ENCODE measurements at places on chromosomes 4 and X.

DNA sequence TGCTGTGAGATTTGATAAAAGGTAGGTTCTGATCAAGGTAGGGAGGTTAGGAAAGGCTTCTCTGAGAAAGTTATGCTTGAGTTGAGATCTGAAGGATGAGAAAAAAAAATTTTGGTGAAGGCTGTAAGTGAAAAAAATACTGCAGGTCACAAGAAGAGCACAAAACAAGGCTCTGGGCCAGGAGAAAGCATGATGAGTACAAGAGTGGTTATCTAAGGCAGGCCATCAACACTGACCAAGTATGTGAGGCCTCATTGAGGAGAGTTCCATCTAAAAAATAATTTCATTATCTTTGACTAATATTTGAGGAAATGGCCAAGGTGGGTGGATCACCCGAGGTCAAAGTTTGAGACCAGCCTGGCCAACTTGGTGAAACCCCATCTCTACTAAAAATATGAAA, 71.6 kb upstream of the SLC4A4 start:
- DNase-seq: no peak

DNA sequence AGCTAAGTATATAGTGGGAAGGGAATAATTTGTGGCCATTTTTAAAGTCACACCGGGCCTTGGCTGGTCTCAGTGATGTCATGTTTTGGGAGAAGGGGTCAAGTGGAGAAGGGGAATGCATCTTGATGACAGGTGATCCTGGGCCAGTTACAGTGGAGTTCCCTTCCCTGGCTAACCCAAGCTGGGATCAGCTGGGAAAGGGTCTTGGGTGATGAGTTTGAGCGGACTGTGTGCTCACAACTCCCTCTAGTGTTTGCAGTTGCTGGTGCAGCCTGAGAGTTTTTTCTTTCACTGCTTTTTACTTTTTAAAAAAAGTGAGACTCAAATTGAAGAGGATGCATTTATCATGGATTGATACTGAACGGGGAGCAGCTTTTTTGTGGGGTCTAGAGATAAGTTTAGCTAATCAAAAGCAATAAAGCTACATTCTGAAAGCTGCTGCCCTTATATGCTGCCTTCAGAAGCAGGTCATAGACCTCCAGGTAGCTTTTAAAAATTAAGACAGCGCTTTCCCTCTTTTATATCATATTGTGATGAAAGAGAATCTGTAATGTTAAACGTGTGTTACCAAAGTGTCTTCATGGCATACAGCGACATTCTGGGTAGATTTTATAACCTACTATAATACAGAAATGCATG, 164.7 kb downstream of the DCLK2 start:
- DNase-seq: peak; percentile 18

DNA sequence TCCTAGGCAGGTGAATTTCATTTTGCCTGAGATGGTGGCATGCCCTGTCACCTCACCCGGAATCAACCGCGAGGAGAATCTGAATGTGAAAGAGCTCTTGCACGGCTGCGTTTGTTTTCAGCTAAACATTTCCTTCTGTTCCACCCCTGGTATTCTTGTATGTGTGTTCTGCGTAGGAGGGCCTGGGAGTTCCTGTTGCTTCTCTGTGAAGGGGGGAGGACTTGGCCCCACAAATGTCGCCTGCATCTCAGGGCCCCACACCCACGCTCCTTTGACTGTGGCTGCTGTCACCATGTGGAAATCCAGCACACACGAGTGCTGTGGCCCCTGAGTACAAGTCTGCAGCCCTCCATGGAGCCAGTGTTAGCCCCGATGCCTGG, 45.8 kb upstream of the CLCN4 start:
- peak; percentile 77 for DNase-seq

GRCh38 chrX:74835566-74835965, 89.7 kb downstream of the NEXMIF start:
- no peak for DNase-seq

DNA sequence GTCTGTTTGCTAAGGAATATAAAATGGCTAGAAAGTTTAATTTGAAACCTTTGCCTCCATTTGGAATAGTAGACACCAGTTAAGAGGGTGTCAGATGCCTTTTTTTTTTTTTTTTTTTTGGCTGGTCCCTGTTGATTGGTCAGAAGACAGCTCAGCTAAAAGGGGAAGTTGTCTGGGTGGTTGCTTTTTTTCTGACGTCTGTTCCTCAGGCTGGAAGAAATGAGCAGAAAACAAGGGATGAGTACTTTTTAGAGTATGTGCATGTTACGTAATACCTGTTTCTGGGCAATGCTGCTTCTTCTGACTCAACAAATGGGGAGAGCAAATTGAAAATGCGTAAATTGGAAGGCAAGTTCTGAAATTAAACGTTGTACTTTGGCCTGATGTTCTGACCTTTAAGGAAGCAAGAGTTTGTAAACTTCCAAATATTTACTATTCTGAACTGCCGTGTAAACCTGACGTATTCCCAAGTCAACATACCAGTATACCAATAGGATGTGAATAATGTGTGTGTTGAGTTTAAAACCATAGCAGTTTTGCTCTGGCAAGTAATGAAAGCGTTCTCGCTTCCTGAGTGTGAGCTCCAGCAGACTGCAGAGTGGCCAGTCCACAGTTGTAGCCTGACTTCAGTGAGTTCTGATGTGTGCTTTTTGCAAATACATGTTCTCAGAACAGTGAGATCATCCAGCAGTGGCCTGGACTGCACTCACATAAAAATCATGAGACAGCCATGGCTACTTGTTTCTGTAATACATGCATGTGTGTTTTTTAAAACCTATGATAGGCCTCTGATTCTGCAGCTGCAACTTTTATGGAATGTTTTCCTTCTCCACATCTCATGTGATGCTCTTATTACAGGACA, 1.7 kb downstream of the SAT1 start:
- DNase-seq: peak; percentile 74

GRCh38 chrX:39550795-39551361, 546.9 kb downstream of the BCOR start:
- DNase-seq: peak; percentile 34

- DNase-seq: no peak
Measured at GRCh38 chrX:70032792-70033191, 16.9 kb downstream of the AWAT2 start.

GRCh38 chr4:96352051-96352517, 512.2 kb downstream of the PDHA2 start:
- DNase-seq: peak; percentile 68

GRCh38 chr4:94457692-94458106, 6.0 kb downstream of the PDLIM5 start:
- no peak for DNase-seq

GRCh38 chr4:7073526-7074390, 5.9 kb upstream of the GRPEL1 start:
- peak; percentile 43 for DNase-seq

DNA sequence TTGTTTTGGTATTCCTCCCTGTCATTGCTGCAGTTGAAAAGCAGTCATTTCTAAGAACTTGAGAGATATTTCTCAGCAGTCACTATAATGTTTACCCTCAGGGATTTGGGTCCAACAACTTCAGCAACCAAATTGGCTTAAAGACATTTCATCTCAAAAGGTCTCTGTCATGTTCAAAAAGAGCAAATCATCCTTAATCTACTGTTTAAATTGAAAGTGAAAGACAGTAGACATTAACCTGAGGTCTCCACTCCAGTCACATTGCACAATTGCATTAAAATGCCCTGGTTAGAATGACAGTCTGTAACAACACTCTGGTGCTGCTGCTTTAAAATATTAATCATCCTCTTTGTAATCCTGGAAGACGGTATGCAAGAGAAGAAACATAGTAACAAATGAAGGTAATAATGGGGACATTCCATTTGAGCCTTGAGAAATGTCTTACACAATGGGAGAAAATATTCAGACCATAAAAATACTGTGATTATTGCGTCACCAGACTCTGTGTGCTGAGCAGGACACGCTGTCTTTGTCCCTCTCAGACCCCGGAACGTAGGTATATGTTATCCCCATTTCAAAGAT, 90.2 kb upstream of the UNC5C start:
- DNase-seq: no peak

GRCh38 chrX:38692961-38693360, 108.3 kb upstream of the MID1IP1 start:
- DNase-seq: no peak

- no peak for DNase-seq
Measured at GRCh38 chr4:70722199-70722791, 531 bp downstream of the RUFY3 start.

GRCh38 chrX:581720-582298, 48.8 kb upstream of the SHOX start:
- DNase-seq: no peak

DNA sequence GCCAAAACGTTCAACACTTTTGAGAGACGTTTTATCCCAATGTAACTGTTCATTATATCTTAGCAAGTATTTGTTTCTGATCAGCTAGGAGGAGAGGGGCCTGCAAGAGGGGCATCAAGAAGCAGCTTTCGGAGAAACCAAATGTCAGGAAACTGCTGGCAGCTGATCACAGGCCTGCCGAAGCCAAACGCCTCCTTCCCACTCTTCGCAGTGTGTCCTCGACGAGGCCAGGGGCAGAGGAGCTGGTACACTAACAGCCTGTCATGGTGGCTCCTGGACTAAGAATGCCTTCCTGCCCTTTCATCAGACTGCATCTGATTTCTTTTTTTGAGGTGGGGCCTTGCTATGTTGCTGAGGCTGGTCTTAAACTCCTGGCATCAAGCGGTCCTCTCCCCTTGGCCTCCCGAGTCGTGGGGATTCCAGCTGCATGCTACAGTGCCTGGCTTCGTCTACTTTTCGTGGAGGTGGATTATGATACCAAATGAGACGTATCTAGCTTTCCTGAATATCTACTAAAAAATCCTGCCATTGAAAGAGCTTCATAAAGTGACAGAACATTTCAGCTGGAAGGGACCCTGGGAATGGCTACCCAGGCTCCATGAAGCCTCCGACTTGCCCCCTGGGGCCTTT, 134.8 kb downstream of the AFAP1 start:
- DNase-seq: no peak

DNA sequence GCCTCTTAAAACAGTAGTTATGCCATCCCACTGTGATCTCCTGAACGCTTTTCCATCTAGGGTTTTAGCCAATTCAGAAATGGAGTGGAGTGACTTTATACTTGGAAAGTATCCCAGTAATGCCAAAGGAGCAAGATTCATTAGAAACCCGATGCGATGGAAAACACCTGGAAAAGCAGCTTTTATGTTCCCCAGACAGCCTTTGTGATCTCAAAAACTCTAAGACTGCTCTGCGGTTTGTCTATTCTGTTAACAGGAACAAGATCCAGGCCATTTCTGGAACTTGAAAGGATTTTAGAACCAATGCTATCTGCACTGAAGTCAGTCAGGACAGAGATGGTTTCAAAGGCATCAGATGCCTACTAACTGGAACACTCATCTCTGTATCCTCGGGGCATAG, 145.1 kb downstream of the APBB2 start:
- DNase-seq: no peak

GRCh38 chr4:139163806-139164206, 13.2 kb downstream of the ELF2 start:
- DNase-seq: no peak

- no peak for DNase-seq
Measured at GRCh38 chrX:10648614-10649013, 28.2 kb upstream of the MID1 start.

DNA sequence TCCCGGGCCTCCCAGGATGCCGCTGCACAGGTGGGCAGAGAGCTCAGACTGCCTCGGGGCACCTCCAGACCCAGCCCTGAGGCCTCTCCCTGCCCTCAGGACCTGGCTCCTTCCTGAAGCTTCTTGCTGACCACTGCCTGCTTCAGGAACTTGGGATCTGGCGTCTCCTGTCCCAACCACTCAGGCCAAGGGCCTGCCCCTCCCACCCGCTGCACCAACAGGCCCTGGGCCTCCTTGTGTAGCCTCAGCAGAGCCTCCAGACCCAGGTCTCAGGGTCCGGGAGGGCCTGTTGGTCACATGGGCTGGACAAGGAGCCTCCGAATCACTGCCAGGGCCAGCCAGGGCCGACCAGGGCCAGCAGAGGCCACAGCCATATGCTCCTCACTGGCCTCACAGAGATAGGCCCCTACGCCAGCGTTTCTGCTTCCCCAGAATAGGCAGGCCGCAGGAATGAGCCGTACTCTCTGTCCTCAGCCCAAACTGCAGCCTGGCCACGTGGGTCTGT, 2.8 kb downstream of the MXD4 start:
- DNase-seq: no peak

- DNase-seq: no peak
Measured at GRCh38 chr4:188611143-188611542, 471.9 kb downstream of the TRIML1 start.

DNA sequence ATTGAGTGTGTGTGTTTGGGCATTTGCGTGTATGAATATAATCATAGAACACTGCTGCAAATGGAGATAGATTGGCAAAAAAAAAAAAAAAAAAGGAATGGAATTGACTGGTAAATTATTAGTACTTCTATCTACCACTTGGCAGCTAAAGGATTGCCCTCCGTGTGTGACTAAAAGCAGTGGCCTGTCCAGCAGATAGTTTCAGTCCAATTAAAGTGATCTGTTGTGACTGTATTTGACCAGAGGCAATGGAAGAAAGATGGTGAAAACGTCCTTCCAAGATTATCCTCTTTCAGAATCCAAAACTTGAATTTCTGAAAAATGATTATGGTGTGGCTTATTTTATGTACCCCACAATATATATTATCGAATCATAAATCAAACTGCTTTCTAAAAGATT, 19.5 kb upstream of the TENM3 start:
- no peak for DNase-seq

DNA sequence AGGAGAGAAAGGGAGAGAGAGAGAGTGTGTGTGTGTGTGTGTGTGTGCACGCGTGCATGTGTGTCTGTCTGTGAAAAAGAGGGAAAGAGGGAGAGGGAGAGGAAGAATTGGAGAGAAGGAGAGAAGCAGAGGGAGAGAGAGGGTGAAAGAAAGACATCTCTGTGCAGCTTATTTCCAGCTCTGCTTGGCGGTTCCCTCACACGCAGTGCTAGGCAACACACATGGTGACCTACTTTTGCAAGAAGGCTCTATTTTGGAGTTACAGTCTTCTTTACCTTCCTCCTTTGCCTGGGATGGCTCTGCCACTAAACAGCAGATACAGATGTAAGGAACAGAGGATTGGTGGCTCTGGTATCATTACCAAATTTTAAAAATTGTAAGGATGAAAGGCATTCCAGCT, 40.1 kb downstream of the SLC16A2 start:
- DNase-seq: no peak

- DNase-seq: no peak
Measured at GRCh38 chr4:185464887-185465286, 6.6 kb downstream of the CCDC110 start.

DNA sequence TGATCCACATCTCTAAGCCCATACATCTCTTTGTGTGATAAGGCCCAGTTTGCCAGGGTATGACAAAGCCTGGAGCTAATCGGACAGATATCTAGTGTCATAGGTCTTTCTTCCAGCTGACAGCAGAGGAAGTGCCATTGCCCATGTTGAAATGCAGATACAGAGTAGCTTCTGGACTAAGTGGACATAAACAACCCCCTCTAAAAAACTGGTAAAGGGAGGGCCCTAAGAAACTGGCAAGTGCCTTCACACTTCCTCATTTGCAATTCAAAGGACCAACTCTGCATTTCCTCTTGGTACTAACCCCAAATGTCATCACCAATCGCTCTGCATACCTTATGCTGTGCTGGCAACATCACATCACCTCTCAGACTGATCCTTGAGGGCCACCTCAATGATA, 20.8 kb downstream of the ARHGEF6 start:
- DNase-seq: peak; percentile 73

Measured in common myeloid progenitor, CD34-positive (primary cell).